NCI-H1105 treated with DMSO at 0.1 percent for 48 hours (cell line): ENCODE measurements at places on chromosomes 1 and 21.

DNA sequence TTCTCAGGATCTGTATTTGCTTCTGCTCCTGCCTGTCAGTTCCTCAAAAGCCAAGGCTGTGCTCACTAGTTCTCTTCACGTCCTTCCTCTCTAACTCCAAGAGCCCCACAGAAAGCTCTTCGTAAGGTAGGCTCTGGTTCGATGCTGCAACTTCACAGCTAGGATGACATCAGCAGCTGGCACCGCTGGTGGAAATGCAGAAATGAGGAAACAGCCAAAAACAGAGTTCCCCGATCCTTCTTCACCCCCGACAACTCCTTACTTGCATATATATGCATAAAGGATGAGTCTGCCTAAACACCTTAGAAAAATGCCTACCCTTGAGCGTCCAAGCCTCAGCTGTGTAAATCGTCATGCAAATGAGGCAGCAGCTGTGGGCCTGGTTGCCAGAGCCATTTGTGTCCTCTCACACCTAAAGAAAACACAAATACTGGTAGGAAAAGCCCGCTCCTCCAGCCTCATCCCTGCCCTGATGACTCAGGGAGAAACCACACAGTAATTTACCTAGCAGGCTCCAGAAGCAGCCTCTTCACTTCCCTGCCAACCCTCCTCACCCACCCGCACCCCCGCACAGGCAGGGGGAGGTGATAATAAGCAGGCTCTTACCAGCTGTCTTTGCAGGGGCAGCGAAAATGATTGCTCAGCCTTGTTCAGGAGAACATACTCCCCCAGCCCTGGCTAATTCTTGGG lies 28.2 kb downstream of the BATF3 start:
- DNase-seq: peak; percentile 91

GRCh38 chr21:26119906-26120305 lies 50.7 kb downstream of the APP start:
- no peak for DNase-seq

DNA sequence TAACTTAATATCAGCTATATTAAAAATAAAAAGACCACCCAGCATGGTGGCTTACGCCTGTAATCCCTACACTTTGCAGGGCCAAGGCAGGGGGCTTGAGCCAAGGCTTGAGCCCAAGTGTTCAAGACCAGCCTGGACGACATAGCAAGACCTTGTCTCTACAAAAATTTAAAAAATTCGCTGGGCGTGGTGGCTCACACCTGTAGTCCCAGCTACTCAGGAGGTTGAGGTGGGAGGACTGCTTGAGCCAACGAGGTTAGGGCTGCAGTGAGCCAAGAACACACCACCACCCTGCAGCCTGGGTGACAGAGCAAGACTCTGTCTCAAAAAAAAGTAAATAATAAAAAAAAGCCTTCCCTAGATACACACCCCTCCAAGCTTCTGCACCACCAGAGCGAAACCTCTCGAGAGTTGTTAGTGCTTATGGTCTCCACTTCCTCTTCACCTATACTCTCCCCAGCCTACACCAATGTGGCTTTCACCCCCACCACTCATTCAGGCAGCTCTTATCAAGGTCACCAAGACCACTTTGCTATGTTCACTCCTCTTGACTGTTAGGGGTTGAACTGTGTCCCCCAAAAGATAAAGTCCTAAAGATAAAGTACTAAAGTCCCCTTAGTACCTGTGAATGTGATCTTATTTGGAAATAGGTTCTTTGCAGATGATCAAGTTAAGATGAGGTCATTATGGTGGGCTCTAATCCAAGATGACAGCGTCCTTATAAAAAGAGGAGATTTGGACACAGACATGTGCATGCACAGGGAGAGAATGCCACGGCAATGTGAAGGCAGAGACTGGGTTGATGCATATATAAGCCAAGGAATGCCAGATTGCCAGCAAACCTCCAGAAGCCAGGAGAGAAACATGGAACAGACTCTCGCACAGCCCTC lies 6.8 kb upstream of the PPP1R15B start:
- no peak for DNase-seq

- peak; percentile 19 for DNase-seq
Measured at GRCh38 chr1:111690306-111690617, 48.9 kb downstream of the INKA2 start.

GRCh38 chr1:93180723-93181613 lies at the start of gene CCDC18:
Gene CCDC18 (plus strand): TSS chr1:93180724. CDS start chr1:93183362, 2,638 bp downstream.
- DNase-seq: peak; percentile 74
